ENCODE measurements at places on chromosomes 11 and 22.
A peak's percentile ranks its signal among the peaks of the same experiment; 100 is the strongest.

DNA sequence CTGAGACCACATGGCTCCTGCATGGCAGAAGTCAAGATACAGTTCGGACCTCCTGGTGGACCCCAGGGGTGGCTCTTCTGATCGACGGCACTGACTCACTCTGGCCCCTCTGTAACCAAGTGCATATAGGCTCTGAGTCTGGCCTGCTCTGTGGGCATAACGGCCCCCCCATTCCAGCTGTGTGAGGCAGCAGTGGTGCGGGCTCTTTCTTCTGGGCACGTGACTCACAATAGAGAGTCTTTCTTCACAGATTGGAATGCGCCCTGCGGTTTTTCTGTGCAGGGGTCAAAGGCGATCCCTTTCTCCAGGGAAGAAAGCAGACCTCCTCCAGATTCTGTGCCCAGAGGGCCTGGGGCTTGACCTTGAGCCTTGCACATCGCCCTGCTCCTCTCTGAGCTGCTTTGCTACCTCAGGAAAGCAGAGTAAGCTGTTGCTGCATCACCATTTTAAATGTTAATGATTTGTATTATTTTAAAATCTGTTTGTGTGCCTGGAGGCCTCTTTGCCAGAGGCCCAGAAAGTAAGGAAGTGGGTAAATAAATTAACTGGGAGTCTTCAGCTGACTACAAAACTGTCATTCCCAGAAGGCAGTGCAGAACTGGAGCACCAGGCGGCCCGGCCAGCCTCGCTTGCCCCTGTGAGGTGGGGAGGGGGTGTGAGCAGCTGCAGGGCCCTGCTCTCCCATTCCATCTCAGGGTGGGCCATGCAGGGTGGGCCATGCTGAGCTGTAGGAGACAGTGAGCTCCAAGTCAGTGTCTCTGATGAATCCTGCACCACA is 199.0 kb downstream of the GRIK4 start:
- peak; percentile 55 for DNase-seq

- DNase-seq = no peak
Observed at GRCh38 chr22:42895541-42895981, 38.5 kb upstream of the ARFGAP3 start.

GRCh38 chr11:134634897-134635831 is 223.1 kb upstream of the B3GAT1 start:
- no peak for DNase-seq

- DNase-seq = no peak
Observed at GRCh38 chr11:62555464-62556107, 9.0 kb upstream of the AHNAK start.

DNA sequence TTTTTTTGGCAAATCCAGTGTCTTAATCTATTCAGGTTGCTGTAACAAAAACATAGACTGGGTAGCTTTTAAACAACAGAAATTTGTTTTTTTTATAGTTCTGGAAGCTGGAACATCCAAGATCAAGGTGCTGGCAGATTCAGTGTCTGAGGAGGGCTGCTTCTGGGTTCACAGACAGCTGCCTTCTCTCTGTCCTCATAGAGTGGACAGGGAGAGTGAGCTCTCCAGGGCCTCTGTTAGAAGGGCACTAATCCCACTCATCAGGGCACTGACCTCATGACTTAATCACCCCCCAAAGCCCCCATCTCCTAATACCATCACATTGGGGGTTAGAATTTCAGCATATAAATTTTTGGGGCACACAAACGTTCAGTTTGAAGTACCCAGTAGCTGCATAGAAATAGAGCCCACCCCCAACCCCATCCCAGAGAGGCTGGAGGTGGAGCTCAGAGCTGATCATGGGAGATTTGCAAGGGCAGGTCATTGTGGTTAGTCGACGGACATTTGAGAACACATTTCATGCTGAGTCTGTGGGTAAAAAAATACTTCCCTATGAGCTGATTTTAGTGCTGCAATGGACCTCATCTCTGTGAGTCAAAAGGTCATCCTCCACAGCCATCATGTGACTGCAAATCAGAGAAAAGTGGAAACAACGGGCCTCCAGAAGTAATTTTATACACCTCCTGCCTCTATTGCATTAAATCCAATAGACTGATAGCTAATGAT is 203.1 kb upstream of the CADM1 start:
- no peak for DNase-seq

GRCh38 chr11:72842653-72843330 is 28.6 kb downstream of the ATG16L2 start:
- DNase-seq = no peak

All from AG09309 (cell line).